Natural killer cell (primary cell): ENCODE measurements at places on chromosomes 7 and 10. TPM values are rescaled to one million over a fixed set of nuclear protein-coding genes. Genes with fewer than 3 reads are reported as not detected.

NRF1 gene
- total RNA-seq = 43.5 TPM

ZNF679 gene
- not detected for total RNA-seq

TMEM225B gene
- total RNA-seq = 2.5 TPM

ACBD7 gene
- 0.48 TPM for total RNA-seq

SLC26A4 gene
- not detected for total RNA-seq

LIPF gene
- total RNA-seq = not detected

CLRN3 gene
- total RNA-seq = not detected

PNLIP gene
- total RNA-seq = not detected

COL17A1 gene
- not detected for total RNA-seq

HSPA12A gene
- total RNA-seq = not detected

PLXDC2 gene
- 21.6 TPM for total RNA-seq

DPYSL4 gene
- 0.40 TPM for total RNA-seq

COL13A1 gene
- 22.0 TPM for total RNA-seq

CACNA2D1 gene
- not detected for total RNA-seq

HOXA13 gene
- total RNA-seq = not detected

SBDS gene
- 199 TPM for total RNA-seq

GNAT3 gene
- total RNA-seq = not detected

STEAP2 gene
- not detected for total RNA-seq

CCDC3 gene
- total RNA-seq = 0.23 TPM

OR9A2 gene
- not detected for total RNA-seq

HOXA11 gene
- total RNA-seq = not detected

CTAGE4 gene
- total RNA-seq = 0.33 TPM

TEX36 gene
- total RNA-seq = not detected

COBL gene
- total RNA-seq = not detected

ANXA8 gene
- not detected for total RNA-seq

SPDYE5 gene
- not detected for total RNA-seq

CCL26 gene
- not detected for total RNA-seq

IDE gene
- total RNA-seq = 23.5 TPM

TEX47 gene
- not detected for total RNA-seq

ACTA2 gene
- 7.4 TPM for total RNA-seq

MALRD1 gene
- not detected for total RNA-seq

PI4K2A gene
- 66.1 TPM for total RNA-seq

ITPRID1 gene
- total RNA-seq = not detected

ANKRD7 gene
- not detected for total RNA-seq

ALOX5 gene
- total RNA-seq = 93.5 TPM

LRRC4 gene
- 2.4 TPM for total RNA-seq

KNDC1 gene
- total RNA-seq = 2.1 TPM

TUBB8 gene
- total RNA-seq = not detected

ANKRD61 gene
- not detected for total RNA-seq

NEUROG3 gene
- not detected for total RNA-seq

FAM25A gene
- not detected for total RNA-seq

CWF19L1 gene
- total RNA-seq = 58.0 TPM
